ENCODE measurements at places on chromosomes 12 and 14.

DNA sequence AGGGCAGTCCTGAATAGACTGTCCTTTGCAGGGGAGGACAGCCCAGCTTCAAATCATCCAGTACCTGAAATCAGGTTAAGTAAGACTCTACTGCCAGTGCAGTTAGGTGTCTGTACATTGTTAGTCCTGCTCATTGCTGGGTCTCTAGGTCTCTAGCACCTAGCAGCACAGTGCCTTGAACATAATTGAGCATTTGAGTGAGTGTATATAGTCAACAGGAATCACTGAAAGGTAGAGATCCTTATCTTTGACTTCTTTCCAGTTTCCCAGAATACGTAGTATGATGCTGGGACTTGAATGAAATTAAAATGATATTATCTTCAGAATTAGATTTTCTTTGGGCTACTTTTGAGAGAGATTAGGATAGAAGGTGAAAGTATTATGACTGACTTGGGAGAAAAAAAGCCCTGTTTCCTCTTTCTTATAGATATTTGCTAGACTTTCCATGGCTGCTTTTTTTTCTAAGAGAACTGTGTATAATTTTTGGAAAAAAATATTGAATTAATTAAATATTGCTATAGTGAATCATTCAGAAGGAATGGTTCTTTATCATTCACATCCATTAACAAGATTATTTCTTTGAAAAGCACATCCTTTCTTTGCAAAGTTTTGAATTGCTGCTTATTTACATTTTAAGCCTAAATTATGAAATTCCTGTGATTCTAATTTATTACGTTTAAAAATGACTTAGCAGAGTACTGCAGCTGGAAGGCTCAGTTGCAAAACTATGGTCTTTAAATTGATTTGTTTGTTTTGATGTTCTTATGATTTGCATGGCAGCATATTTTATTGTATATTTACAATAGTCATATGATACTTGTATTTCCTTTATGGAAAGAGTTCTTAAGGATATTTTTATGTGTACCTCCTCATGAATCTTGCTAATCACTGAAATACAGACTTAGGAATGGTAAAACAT is 51.6 kb downstream of the PPP4R4 start:
- DNase-seq, result no peak

DNA sequence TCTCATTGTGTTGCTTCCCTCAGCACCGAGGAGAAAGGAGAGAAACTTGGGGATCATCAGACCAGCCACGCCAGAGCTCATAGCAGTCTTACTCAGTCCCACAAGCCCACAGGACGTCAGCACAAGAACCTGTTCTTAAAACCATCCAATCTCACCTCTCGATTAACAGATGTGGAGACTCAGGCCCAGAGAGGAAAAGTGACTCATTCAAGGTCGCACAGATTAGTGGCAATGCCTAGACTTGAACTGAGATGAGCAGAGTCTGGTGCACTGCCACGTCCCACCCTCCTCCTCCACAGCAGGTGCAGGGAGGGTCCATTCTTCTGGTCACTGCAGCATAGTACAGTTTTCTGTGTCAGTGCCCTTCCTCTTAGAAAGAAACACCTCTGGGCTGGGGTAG is 154.9 kb upstream of the PZP start:
- no peak for DNase-seq

GRCh38 chr12:92608151-92609091 is 94.4 kb upstream of the PLEKHG7 start:
- DNase-seq, result no peak

DNA sequence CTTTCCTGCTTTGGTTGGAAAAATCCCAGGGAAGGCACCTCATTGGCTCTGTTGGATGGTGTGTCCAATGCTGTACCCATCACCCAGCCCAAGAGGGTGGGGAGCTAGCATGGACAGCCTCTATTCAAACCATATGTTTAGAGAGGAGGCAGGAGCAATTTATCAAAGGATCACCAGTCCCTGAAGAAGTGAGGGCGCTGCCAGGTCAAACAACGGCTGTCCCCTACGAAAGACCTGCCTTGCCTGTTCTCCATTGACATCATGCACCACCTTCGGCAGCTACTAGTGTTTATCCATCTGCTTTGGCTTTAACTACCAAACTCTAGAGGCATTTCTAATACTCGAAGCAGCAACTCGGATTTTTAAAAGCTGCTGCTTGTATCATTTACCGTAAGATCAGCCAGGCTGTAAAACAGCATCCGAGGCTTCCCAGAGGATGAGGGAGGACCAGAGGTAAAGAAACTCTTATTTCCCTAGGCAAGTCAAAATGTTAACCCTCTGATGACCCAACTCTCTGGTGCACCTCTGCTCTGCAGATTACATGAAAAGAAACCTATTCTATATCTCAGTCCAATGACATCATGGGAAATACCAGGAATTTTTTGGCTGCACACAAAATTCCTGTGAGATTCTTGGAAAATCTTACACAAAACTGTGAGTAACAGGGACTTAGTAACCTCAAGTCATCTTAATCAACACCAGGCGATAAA is 720.9 kb upstream of the TBX3 start:
- no peak for DNase-seq

- DNase-seq, result no peak
Measured at GRCh38 chr12:117884161-117884560, 84.6 kb downstream of the KSR2 start.

DNA sequence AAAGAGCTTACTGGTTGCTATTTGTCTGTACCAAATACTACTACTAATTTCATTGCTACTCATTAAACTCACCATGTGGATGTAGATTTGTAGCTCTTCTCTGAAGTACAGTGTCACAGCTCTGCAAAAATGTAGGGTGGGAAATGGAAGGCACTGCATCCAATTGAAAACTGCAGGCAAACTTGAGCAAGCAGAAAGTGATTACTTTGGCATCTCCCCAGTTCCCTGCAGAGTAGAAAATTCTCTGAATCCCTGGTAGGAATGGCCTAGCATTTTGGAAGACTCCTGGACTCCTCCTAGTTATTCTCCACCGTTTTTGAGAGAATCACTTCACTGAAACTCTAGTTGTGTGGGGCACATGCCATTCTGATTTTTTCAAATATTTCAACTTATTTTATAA is 239.1 kb downstream of the DIO2 start:
- DNase-seq, result no peak

Data from activated CD8-positive, alpha-beta memory T cell treated with anti-CD3 and anti-CD28 coated beads, Interleukin-2, amount 50 U/mL, for 4 hours (primary cell).